ENCODE measurements at places on chromosomes 13 and 19. TPM values are rescaled to one million over a fixed set of nuclear protein-coding genes. Genes with fewer than 3 reads are reported as not detected.

ARRDC5 gene
- total RNA-seq: not detected

IRGC gene
- total RNA-seq: not detected

GRCh38 chr19:29292153-29292552, 79.2 kb upstream of the UQCRFS1 start:
- no peak for DNase-seq

ITGBL1 gene
- 4.3 TPM for total RNA-seq

ZSWIM4 gene
- total RNA-seq: 13.6 TPM

DNA sequence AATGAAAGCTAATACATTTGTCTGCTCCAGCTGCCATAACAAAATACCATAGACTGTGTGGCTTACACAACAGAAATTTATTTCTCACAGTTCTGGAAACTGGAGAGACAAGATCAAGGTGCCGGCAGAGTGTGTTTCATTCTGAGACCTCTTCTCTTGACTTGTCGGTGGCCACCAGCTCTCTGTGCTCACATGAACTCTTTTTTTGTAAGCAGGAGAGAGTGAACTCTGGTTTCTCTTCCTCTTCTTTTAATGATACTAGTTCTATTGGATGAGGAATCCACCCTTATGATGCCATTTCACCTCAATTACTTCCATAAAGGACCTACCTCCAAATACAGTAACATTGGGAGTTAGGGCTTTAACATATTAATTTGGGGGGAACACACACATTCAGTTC, 11.7 kb downstream of the KCTD12 start:
- no peak for DNase-seq

TGFBR3L gene
- not detected for total RNA-seq

GRCh38 chr19:4015705-4016402, 8.3 kb downstream of the PIAS4 start:
- DNase-seq: no peak

CRLF1 gene
- 3.0 TPM for total RNA-seq

- DNase-seq: no peak
These were observed 15.1 kb downstream of the BRCA2 start for GRCh38 chr13:32330441-32330840.

DNA sequence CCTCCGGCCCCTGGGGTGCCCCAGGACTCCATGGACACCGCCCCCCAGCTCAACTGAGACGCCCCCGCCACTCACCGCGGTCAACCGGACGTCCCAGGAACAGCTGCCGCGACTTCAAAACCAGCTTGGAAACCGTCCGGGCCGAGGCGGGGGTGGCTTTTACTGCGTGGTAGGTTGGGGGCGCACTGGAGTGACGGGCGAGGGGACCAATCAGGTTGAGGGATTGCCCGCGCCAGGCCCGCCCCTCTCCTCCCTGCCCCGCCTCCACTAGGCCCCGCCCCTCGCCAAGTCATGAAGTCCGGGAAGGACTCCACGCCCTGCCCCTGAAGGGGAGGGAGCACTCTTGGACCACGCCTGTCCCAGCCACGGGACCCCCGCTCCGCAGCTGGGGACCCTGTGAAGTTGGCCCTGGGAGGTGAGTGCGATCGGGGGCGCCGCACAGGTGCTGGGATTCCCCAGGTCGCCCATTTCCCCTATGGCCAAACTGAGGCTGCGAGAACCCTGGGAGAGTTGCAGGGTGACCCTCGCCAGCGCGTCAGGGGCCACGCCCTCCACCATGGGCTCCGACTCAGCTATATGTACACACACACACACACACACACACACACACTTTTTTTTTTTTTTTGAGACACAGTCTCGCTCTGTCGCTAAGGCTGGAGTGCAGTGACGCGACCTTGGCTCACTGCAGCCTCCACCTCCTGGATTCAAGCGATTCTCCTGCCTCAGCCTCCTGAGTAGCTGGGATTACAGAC, at the start of gene PLIN3:
TSS of gene PLIN3 (minus strand) at position 134 of the 752 bp plus-strand sequence. CDS start 6,273 bp downstream, outside the sequence.
- peak; percentile 71 for DNase-seq

DNA sequence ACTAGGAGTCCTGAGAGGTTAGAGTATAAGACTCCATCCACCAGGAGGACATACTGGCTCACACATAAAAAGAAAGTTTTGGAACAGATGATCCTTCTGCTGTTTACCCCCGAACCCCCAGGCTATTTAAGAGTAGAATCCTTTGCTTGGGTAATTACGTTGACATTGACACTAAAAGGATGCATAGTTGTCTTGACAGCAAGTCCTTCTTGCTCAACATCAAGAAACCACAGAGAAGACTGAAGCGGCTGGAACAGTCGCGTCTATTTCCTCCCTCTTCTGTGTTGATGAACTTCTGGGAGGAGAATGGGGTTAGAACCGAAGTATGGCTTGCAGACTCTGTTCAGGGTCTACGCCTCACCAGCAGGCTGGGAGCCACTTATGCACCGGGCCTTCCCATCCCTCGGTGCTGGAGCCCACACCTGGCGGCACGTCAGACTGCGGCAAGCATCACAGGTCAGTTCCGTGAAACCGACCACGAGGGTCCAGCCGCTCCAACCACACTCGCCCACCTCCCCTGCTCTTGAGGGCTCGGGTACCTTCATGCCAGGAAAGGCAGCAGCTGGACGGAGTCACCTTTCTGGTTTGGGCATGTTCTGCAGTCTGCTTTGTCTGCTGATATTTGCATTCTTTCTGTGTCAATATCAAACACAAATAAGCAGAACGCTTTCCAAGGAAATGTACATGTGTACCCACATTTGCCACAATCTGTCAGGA, 42.4 kb upstream of the RANBP3 start:
- DNase-seq: no peak

DNA sequence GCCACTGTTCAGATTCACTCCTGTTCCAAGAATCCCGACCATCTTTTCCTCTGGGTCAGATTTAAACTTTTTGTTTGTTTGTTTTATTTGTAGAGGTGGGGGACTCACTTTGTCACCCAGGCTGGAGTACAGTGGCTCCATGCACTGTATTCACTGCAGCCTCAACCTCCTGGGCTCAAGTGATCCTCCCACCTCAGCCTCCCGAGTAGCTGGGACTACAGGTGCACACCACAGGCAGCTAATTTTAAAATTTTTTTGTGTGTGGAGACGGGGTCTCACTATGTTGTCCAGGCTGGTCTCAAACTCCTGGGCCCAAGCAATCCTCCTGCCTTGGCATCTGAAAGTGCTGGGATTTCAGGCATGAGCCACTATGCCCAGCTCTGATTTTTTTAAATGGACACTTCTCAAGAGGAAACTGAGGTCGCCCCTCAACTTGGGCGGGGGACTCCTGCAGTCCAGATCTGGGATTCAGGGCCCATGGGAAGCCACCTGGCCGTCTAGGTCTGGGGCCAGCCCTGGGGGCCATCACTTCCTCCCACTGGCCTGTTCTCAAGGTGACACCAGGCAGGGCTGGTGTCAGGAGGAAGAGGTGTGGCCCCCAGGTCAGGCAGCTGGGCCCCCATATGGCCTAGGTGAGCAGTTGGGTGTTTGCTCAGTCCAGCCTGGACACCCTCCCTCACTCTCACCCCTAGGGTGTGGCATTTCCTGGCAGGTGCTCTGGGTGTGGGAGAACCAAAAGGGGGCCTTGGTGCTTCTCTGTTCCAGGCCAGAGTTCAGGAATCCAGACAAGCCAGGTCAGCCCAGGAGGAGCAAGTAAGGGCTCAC, 1.3 kb downstream of the B3GNT3 start:
- no peak for DNase-seq

FLT3 gene
- total RNA-seq: 5.4 TPM

DNA sequence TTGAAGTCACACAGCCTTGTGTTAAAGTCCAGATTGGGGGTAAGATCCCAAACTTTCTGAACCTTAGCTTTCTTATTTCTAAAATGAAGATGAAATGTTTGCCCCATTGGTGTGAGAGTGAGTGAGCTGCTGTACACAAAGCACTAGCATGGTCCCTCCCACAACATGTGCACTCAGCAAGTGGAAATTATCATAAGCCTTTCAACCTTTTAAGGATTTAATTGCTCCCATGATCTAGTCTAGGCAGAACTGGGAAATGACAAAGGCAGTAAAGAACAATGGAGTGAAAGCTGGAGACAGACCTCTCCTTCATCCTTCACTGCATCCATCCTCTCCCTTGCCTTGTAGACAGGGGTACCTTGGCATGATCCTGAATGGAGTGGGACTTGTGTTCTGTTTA, 76.0 kb upstream of the GPR12 start:
- DNase-seq: no peak

GRCh38 chr19:45508417-45508860, 1.2 kb downstream of the VASP start:
- no peak for DNase-seq

DNA sequence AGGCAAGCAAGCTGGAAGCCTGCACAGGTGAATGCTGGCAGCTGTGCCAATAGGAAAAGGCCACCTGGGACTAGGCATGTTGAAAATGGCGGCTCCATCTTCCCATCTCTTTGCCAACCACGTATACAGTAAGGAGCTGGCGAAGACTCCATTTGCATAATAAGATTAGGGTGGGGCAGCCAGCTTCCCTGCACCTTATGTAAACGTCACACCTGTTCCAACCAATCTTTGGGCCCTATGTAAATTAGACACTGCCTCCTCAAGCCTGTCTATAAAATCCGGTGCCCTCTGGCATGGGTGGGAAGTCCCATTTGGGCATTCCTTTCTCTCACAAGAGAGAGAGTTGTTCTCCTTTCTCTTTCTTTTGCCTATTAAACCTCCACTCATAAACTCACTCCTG, 16.8 kb downstream of the ADGRE2 start:
- no peak for DNase-seq
